ENCODE measurements at places on chromosomes 5 and 9.

- no peak for DNase-seq
Measured at GRCh38 chr9:121604242-121604641, 47.2 kb upstream of the DAB2IP start.

- DNase-seq: no peak
Measured at GRCh38 chr9:90074316-90074962, 469.6 kb downstream of the GADD45G start.

GRCh38 chr9:128321879-128322403 lies 306 bp downstream of the TRUB2 start:
- DNase-seq: no peak

GRCh38 chr9:36665921-36666431 lies 93.3 kb downstream of the MELK start:
- no peak for DNase-seq

- DNase-seq: no peak
Measured at GRCh38 chr9:18703151-18703900, 229.4 kb downstream of the ADAMTSL1 start.

GRCh38 chr5:104178829-104179456 lies 616.4 kb upstream of the NUDT12 start:
- DNase-seq: no peak

- DNase-seq: no peak
Measured at GRCh38 chr5:149485655-149486615, 65.3 kb downstream of the CSNK1A1 start.

- no peak for DNase-seq
Measured at GRCh38 chr5:125411071-125411743, 664.8 kb upstream of the ZNF608 start.

- no peak for DNase-seq
Measured at GRCh38 chr5:168813184-168813968, 234.2 kb upstream of the PANK3 start.

GRCh38 chr9:91245431-91246313 lies 116.0 kb downstream of the AUH start:
- peak; percentile 5 for DNase-seq

DNA sequence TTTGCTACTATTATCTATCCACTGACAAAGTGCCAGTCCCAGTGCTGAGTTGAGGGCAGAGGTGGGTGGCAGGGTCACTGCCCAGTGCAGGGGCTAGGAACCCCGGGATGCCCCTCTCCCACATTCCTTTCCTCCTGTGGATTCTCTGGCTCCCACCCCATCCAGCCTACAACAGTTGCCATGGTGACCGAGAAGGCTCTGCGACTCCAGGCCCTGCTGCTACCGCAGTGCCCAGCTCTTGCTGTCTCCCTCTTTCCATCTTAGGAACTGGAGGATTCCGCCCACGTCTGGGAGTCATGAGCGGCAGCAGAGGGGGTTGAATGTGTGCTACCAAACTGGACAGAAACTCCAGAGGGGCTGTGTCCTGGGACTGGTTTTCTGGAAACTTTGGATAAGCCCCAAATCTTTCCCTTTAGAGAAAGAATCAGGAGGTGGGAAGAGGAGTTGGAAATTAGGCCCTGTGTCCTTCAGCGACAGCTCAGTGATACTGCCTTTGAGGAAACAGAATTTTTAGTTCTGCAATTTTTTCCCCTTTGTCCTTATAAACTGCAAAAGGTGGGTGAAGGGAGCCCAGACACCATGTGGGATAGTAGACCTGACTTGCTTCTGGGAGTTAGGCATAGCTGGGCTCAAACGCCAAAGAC lies 20.7 kb upstream of the C5orf47 start:
- no peak for DNase-seq

GRCh38 chr5:43305948-43306565 lies 7.2 kb downstream of the HMGCS1 start:
- DNase-seq: peak; percentile 10

DNA sequence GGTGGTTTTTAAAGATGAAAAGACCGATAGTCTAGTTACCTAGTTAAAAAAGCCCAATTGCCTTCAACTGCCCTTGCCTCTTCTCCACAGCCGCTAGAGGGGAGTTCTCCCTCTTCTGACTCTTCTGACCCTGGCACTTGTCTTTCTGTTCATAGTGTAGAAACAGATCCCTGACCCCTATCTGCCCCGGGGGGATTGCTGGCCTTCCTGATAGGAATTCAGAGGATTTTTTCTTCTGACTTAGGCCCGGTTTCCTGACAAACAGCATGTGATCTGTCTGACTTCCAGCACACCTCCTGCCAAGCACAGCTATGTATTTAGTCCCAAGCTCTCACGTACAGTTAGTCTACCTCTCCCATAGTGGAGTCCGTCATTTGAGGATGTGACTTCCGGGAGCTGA lies 5.0 kb upstream of the TMEM268 start:
- no peak for DNase-seq

GRCh38 chr5:42974536-42974935 lies 65.6 kb downstream of the ANXA2R start:
- DNase-seq: no peak

DNA sequence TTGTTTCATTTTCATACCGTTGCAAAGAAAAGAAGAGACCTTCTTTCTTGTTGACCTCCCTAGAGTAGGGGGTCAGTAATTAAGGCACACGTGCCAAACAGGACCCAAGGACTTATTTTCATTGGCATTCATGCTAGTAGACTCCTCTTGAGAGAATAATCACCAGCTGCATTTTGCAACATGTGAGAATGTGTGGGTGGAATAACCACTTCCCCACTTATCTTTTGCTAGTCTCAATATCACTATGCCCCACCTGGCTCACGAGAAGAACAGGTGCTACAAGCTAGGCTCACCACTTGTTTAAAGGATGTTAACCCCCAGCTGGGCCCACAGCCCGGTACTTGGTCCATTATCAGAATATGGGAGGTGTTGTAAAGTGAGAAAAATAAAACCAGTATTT lies 460.7 kb upstream of the MEF2C start:
- DNase-seq: peak; percentile 13

- DNase-seq: no peak
Measured at GRCh38 chr9:34170237-34170991, 8.4 kb upstream of the UBAP1 start.

DNA sequence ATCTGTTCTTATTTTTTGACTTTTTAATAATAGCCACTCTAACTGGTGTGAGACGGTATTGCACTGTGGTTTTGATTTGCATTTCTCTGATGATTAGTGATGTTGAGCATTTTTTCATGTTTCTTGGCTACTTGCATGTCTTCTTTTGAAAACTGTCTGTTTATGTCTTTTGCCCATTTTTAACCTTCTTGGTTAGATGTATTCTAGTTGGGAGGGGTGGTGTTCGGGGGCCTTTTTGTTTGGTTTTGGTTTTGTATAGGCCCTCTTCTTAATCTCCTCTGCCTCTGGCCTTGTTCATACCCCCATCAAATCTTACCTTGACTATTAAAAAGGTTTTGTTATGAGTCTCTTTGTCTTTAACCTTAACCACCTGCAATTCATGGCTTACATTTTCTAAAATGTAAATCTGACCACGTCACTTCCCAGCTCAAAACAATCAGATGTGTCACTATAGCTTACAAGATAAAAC lies 107.8 kb upstream of the NR4A3 start:
- no peak for DNase-seq

- no peak for DNase-seq
Measured at GRCh38 chr9:17963498-17963897, 384.6 kb downstream of the SH3GL2 start.

DNA sequence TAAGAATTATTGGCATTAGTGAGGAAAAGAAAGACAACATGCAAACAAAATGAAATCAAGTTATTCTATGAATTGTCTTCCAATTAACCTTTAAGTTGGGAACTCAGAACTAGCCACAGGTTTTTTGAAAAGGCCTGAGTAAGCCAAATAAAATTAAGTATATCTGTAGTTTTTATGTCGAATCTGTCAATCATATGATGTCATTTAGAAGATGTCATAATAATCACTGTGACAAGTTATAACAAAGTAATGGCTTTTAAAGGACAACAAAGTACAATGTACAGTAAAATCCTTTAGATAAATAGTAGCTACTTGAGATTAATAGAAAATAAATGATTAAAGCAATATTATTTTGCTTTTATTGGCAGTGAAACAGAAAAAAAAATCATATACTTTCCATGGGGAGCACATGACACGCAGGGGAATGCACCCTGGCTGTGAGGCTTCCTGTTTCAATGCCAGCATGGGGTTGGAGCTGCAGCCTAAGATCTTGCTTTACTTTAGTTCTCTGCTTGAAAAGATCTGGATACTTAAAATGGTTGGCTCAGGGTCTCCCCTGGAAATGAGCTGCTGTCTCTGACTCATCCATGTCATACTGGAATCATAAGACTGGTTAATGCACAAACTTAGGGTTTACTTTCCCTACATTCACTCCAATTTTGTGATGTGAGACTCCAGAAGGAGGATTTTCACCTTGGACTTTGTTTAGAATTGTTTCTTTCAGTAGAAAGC lies 284.3 kb downstream of the TAF11L14 start:
- no peak for DNase-seq

GRCh38 chr9:109934857-109935215 lies 154.8 kb downstream of the PALM2AKAP2 start:
- no peak for DNase-seq

GRCh38 chr5:109111680-109112079 lies 298.1 kb downstream of the PJA2 start:
- DNase-seq: no peak

DNA sequence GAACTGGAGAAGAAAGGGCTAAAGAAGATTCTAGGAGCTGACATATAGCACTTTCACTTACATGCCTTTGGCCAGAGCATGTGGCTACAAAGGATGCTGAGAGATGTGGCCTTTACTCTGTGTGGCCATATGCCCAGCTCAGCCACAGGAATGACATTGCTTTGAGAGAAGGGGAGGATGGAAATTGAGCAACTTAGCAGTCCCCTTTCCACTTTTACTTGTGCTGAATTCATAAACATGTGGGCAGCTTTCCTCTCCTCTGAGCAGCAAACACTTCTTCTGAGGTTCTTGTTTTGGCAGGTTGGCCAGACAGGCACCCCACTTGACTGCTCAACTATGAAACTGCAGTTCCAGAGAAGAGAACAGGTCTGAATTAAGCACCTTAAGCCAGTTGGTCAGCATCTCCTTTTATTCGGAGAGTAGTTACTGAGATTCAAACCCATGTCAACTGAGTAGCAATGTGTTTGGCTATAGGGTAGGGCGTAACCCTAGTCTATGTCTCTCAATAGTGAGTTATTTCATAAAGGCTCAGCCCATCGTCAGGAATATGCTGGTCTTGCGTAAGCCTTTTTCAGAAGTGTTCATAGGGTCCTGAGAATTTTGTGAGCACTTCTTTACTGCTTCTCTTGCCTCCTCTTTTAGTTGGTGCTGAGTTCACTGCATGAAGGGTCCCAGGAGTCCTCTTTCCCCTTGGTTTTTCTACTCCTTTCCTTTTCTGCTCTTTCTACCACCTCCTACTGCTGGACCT lies 134.5 kb downstream of the PALM2AKAP2 start:
- DNase-seq: no peak

- DNase-seq: no peak
Measured at GRCh38 chr5:147482706-147483180, 27.1 kb downstream of the DPYSL3 start.

- DNase-seq: no peak
Measured at GRCh38 chr9:101590901-101591300, 3.9 kb downstream of the PPP3R2 start.

DNA sequence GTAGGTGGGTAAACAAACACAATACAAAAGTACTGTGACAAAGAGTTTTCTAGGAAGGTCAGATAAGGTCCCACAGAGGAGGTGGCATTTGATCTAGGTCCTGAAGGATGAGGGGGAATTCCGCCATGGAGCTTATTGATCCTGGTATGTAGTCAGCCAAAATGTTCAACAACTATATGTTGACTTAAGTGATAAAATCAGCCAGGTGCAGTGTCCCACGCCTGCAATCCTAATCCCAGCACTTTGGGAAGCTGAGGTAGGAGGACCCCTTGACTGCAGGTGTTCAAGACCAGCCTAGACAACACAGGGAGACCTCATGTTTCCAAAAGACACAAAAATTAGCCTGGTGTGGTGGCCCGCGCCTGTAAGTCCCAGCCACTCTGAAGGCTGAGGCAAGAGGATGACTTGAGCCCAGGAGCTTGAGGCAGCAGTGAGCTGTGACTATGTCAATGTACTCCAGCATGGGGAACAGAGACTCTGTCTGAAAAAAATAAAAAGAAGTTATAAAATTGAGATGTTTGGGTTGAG lies 46.4 kb upstream of the PLIN2 start:
- no peak for DNase-seq

DNA sequence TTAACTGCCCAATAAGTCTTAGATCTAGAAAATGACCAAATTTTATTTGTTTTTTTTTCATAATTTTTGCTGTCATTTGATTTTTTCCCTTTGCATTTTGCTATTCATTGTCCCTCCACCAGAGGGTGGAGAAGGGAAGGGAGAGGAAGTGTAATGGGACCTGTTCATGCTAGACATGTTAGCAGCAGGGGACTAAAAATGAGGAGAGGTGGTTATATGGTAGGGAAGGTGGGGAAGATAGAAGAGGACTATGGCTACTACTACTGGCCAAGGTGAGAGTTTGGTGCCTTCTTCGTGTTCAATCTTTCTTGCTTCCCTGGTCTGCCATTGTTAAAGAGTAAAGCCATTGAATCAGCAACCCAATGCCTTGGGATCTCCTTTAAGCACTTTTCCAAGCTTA lies 6.4 kb downstream of the GRIA1 start:
- DNase-seq: no peak

DNA sequence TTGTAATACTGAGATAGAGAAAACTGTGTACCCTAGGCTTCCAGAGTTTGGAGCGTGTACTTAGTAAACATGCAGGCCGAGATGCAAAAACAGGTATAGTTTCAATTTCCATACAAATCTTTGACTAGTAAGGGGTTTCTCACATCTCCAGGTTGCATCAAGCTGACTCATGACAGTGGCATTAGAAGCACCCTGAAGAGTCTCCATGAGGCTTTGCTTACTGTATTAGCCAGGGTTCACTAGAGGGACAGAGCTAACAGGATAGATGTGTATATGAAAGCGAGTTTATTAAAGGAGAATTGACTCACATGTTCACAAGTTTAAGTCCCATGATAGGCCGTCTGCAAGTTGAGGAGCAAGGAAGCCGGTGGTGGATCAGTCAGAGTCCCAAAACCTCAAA lies 275.3 kb upstream of the CDH6 start:
- no peak for DNase-seq

Data from GM19239 (cell line).